ENCODE measurements at places on chromosomes 11 and 22. TPM values are rescaled to one million over a fixed set of nuclear protein-coding genes. Genes with fewer than 3 reads are reported as not detected.

Gene OR2AG1
- not detected for polyA plus RNA-seq

- H3K27ac ChIP-seq, result no peak overlapping the region
- H3K4me3 ChIP-seq, result no peak overlapping the region
- no peaks in the 10 kb centered on the region for H3K27me3 ChIP-seq
- H3K36me3 ChIP-seq, result no peaks in the 10 kb centered on the region
These were observed 621.2 kb downstream of the KCNA4 start for GRCh38 chr11:29395555-29396072.

DNA sequence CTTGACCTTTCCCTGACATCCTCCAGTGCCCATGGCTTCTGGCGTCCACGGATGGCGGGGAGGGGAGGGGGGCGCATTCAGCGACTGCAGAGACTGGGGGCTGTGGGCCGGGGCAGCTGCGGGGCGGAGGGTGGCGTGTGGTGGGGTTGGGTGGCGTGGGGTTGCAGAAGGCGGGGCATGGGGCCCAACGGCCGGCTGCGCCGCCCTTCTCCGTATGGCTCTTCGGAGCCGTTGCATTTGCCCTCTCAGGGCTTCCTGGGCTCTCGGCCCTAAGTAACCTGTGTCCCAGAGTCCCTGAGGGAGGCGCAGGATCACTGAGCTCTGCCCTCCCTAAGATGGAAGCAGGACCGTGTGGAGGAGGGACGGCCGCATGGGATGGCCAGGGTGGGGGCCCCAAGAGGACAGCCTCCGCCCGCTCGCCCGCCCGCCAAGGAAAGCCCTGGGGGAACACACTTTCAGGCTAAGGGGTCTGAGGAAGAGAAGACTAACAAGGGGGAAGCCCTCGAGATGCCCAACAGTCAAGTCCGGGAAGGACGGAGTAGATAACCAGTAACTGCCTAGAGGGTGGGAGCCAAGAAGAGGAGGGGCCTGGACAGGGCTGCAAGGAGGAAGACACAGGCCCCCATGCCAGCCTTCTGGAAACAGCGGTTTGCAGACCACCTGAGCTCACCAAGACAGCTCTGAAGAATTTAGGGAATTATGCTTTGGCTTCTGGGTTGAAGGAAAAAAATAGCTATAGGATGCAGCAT lies 9.2 kb upstream of the AIFM3 start:
- no peaks in the 10 kb centered on the region for H3K36me3 ChIP-seq
- H3K27ac ChIP-seq, result no peak overlapping the region
- H3K4me1 ChIP-seq, result no peaks in the 10 kb centered on the region

Gene TMEM191B
- not detected for polyA plus RNA-seq

GRCh38 chr11:115670538-115671205 lies 166.5 kb upstream of the CADM1 start:
- H3K36me3 ChIP-seq, result no peaks in the 10 kb centered on the region
- peaks cover 4% of the 10 kb centered on the region for H3K27me3 ChIP-seq
- H3K4me3 ChIP-seq, result no peak overlapping the region
- H3K4me1 ChIP-seq, result peaks cover 2% of the 10 kb centered on the region
- no peak overlapping the region for H3K27ac ChIP-seq

DNA sequence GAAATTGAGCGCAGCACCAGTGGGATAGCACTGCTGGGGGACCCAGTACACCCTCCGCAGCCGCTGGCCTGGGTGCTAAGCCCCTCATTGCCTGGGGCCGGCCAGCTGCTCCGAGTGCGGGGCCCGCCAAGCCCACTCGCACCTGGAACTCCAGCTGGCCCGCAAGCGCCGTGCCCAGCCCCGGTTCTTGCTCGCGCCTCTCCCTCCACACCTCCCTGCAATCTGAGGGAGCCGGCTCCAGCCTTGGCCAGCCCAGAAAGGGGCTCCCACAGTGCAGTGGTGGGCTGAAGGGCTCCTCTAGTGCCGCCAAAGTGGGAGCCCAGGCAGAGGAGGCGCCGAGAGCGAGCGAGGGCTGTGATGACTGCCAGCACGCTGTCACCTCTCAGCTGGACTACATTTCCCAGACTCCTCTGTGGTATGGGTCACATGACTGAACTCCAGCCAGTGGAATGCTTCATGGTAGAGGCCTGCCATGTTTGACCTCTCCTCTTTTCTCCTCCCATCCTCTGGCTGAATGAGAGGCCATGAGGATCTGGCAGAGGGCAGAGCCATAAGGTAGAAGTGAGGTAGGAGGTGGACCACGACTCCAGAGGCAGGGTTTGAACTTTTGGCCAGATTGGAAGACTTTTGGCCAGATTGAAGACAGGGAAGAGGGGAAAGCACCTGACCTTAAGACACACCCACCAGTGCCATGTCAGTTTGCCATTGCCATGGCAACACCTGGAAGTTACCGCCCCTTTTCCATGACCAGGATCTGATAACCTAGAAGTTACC lies 6.2 kb downstream of the MRGPRD start:
- no peaks in the 10 kb centered on the region for H3K36me3 ChIP-seq
- peak; percentile 9 for DNase-seq
- no peaks in the 10 kb centered on the region for H3K4me1 ChIP-seq
- H3K27ac ChIP-seq, result no peak overlapping the region

- no peaks in the 10 kb centered on the region for H3K4me1 ChIP-seq
- H3K27ac ChIP-seq, result no peak overlapping the region
- no peaks in the 10 kb centered on the region for H3K27me3 ChIP-seq
- H3K36me3 ChIP-seq, result no peaks in the 10 kb centered on the region
- no peak overlapping the region for H3K4me3 ChIP-seq
These were observed 13.7 kb upstream of the PPARA start for GRCh38 chr22:46136486-46137217.

- H3K36me3 ChIP-seq, result peaks cover 3% of the 10 kb centered on the region
- no peaks in the 10 kb centered on the region for H3K4me1 ChIP-seq
- no peak overlapping the region for H3K27ac ChIP-seq
- H3K4me3 ChIP-seq, result no peak overlapping the region
These were observed 7.5 kb upstream of the C11orf97 start for GRCh38 chr11:94504689-94505293.

- DNase-seq, result no peak
- no peaks in the 10 kb centered on the region for H3K36me3 ChIP-seq
- H3K27ac ChIP-seq, result no peak overlapping the region
- no peaks in the 10 kb centered on the region for H3K4me1 ChIP-seq
These were observed 23.9 kb downstream of the FADD start for GRCh38 chr11:70226967-70227366.

Gene TMEM9B
- 59.0 TPM for polyA plus RNA-seq

DNA sequence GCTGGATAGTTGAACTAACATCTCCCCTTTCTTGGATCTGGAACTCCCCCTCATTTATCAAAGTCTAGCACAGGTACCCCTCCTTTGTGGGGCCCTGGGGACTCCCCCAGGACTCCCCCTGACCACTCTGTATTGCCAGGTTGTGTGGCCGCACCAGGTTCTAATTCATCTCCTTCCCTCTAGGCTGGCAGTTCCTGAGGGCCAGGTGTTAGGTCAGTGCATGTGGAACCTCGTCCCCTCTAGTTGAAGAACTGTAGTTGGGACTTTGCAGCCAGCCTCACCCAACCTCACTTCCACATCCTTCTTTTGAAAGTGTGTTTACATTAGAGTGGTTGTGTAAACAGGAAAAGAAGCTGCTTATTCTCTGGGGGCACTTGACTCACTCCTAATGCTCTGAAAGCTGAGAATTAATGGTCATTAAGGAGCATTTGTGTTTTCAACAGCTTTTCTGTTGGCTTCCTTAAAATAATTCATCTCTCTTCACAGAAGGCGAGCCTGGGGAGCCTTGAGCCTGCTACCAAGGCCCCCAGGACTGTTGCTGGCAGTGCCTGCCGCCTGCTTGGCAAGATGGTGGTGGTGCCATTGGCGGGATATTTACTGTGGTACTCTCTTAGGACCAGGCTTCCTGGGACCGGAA lies 11.8 kb downstream of the UPB1 start:
- DNase-seq, result peak; percentile 21
- peaks cover 12% of the 10 kb centered on the region for H3K4me1 ChIP-seq
- no peak overlapping the region for H3K27ac ChIP-seq
- no peaks in the 10 kb centered on the region for H3K36me3 ChIP-seq
- H3K4me3 ChIP-seq, result no peak overlapping the region

DNA sequence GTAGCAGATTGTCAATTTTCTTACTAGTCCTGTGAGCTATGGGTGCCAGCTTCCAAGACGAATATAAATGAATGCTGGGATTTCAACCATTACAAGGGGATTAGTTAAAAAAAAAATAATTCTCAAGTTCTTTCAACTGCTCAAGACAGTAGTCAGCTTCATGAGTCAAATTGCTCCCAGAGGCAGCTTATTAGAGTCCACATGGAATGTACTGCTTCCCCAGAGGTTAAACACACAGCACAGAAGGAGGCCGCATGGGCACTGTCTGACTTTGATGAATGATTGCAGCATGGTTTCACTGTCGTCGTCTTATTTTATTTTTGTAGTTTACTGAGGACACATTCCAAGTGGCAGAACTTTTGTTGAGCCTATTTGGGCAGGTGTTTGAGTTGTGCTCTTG lies 563.2 kb downstream of the TMEM135 start:
- no peak for DNase-seq
- no peaks in the 10 kb centered on the region for H3K27me3 ChIP-seq
- no peak overlapping the region for H3K27ac ChIP-seq
- H3K36me3 ChIP-seq, result no peaks in the 10 kb centered on the region
- H3K4me3 ChIP-seq, result no peak overlapping the region
- H3K4me1 ChIP-seq, result no peaks in the 10 kb centered on the region

DNA sequence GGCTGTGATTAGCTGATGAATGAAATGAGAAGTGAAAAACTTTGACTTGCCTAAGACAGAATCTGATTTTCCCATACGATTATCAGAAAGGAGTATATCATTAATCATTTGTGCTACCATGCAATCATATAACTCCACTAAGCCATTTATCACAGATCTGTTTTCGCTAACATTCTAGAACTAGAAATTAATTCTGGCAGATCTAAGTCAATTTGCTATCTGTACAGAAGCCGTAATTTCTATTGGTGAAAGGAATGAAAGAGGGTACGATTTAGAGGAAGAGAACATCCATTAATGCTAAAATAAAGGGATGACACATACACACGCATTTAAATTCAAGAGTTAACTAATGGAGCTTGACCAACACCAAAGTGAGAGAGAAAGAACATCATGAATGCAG lies 201.6 kb downstream of the SBF2 start:
- H3K4me1 ChIP-seq, result no peaks in the 10 kb centered on the region
- no peak overlapping the region for H3K4me3 ChIP-seq
- H3K27me3 ChIP-seq, result no peaks in the 10 kb centered on the region
- H3K27ac ChIP-seq, result no peak overlapping the region
- H3K36me3 ChIP-seq, result no peaks in the 10 kb centered on the region
- DNase-seq, result no peak

Gene RTN4RL2
- 0.27 TPM for polyA plus RNA-seq

GRCh38 chr22:46070803-46071450 lies 79.4 kb upstream of the PPARA start:
- peak overlapping the region; percentile 84 for H3K4me3 ChIP-seq
- peak; percentile 59 for DNase-seq
- H3K27ac ChIP-seq, result peak overlapping the region; percentile 98
- H3K36me3 ChIP-seq, result peaks cover 22% of the 10 kb centered on the region
- H3K27me3 ChIP-seq, result no peaks in the 10 kb centered on the region
- peaks cover 6% of the 10 kb centered on the region for H3K4me1 ChIP-seq

GRCh38 chr11:46121724-46122477 lies 647 bp upstream of the PHF21A start:
- no peaks in the 10 kb centered on the region for H3K27me3 ChIP-seq
- peak; percentile 97 for DNase-seq
- H3K27ac ChIP-seq, result peak overlapping the region; percentile 18
- H3K36me3 ChIP-seq, result no peaks in the 10 kb centered on the region

DNA sequence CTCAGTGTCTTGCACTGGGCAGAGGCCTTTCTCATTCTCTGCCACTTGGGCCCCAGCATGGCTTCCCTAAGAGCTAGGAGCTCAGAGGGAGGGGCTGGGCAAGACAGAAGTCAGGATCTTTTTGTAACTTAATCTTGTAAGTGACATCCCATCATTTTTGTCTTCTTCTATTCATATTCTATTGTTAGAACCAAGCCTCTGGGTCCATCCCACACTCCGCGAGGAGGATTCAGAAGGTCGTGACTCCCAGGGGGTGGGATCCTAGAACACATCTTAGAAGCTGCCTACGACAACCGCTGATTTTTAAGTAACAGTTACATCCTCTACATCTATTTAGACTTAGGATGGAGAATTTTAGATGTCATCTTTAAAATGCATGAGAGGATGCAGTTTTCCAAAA lies 1.5 kb upstream of the IL17RA start:
- no peak overlapping the region for H3K27ac ChIP-seq
- no peak overlapping the region for H3K4me3 ChIP-seq
- no peak for DNase-seq
- H3K4me1 ChIP-seq, result peaks cover 3% of the 10 kb centered on the region

Gene LMO2
- polyA plus RNA-seq, result 0.15 TPM

GRCh38 chr11:67607507-67607906 lies 771 bp downstream of the NDUFV1 start:
- no peak for DNase-seq
- peaks cover 12% of the 10 kb centered on the region for H3K4me1 ChIP-seq
- H3K36me3 ChIP-seq, result peaks cover 12% of the 10 kb centered on the region

- no peaks in the 10 kb centered on the region for H3K36me3 ChIP-seq
- H3K4me3 ChIP-seq, result no peak overlapping the region
- no peaks in the 10 kb centered on the region for H3K4me1 ChIP-seq
- DNase-seq, result no peak
These were observed 62.5 kb upstream of the FGF3 start for GRCh38 chr11:69881467-69882269.

GRCh38 chr22:27633296-27633871 lies 168.2 kb downstream of the MN1 start:
- no peak overlapping the region for H3K27ac ChIP-seq
- H3K27me3 ChIP-seq, result no peaks in the 10 kb centered on the region
- DNase-seq, result no peak

DNA sequence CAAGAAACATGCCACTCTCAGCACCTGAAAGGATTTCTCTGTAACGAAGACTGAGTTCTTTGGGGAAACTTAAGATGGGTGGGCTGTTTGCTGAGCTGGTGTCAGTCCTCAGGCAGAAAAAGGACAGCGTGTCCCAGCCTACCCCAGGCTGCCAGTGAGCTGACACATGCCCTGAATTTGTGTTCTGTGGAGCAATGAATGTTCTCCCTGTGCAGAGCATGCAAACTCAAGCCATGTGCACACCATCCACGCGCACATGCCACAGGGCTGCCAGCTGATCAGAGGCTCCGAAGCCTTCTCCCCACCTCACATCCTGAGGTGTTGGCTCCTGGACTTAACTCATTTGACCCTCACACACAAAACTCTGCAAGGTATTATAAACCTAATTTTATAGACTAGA lies 104.9 kb downstream of the KCNC1 start:
- no peak overlapping the region for H3K4me3 ChIP-seq
- H3K27ac ChIP-seq, result no peak overlapping the region
- H3K4me1 ChIP-seq, result no peaks in the 10 kb centered on the region
- no peak for DNase-seq
- H3K36me3 ChIP-seq, result no peaks in the 10 kb centered on the region

DNA sequence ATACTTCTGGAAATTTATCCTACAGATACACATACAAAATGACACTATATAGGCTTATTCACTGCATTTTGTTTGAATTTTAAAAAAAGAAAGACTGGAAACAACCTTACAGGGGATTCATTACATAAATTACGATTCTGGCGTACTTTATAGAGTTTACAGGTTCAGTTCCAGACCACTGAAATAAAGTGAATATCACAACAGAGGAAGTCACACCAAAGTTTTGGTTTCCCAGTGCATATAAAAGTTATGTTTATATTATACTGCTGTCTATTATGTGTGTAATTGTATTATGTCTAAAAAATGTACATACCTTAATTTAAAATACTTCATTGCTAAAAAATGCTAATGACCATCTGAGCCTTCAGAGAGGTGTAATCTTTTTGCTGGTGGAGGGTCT lies 62.0 kb downstream of the EMSY start:
- no peaks in the 10 kb centered on the region for H3K36me3 ChIP-seq
- H3K27me3 ChIP-seq, result no peaks in the 10 kb centered on the region
- no peak overlapping the region for H3K27ac ChIP-seq
- H3K4me1 ChIP-seq, result no peaks in the 10 kb centered on the region

Data from fibroblast of lung (primary cell).